ENCODE measurements at places on chromosomes 16 and 17.

GRCh38 chr17:17826342-17826713, 10.5 kb downstream of the SREBF1 start:
- DNase-seq = no peak

GRCh38 chr17:59299400-59300092, 31.9 kb upstream of the YPEL2 start:
- DNase-seq = no peak

- DNase-seq = no peak
Measured at GRCh38 chr17:31236137-31236536, 60.9 kb downstream of the OMG start.

GRCh38 chr17:82330322-82331239, 3.0 kb downstream of the SECTM1 start:
- DNase-seq = no peak

- no peak for DNase-seq
Measured at GRCh38 chr17:7476951-7477350, 2.5 kb downstream of the ZBTB4 start.

DNA sequence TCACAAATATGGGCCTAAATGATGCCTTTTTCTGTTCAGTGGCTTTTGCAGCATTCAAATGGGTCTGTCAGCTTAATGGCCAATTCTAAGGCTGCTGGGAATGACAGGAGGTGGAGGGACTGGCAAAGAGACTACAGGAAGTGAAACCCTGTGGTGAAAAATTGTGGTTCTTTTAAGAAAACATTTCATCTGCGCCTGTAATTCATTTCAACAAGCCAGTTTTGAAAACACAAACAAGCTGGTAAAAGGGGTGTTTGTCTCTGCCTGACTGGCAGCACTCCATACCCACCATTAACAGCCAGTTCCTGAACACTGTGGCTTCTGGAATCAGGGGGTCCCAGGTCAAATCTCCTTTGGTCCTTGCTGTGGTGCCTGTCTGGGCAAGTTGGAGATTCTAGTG, 3.6 kb upstream of the KDM8 start:
- DNase-seq = no peak

DNA sequence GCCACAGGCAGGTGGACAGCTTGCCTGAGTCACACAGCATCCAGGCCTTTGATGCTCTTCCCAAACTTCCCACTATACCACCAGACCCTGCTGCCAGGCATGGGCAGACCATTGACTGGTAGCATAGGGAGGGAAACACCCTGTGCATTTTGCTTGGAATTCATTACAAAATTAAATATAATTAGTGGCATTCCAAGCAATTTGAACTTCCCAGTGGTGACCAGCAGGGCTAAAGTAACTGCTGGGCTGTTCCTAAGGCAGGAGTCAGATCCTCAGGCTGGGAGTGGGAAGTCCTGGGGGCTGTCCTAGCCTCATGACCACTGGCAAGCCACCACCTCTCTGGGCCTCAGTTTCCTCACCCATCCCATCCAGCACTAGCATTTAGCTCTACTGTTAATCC, 3.8 kb downstream of the PRR15L start:
- no peak for DNase-seq

DNA sequence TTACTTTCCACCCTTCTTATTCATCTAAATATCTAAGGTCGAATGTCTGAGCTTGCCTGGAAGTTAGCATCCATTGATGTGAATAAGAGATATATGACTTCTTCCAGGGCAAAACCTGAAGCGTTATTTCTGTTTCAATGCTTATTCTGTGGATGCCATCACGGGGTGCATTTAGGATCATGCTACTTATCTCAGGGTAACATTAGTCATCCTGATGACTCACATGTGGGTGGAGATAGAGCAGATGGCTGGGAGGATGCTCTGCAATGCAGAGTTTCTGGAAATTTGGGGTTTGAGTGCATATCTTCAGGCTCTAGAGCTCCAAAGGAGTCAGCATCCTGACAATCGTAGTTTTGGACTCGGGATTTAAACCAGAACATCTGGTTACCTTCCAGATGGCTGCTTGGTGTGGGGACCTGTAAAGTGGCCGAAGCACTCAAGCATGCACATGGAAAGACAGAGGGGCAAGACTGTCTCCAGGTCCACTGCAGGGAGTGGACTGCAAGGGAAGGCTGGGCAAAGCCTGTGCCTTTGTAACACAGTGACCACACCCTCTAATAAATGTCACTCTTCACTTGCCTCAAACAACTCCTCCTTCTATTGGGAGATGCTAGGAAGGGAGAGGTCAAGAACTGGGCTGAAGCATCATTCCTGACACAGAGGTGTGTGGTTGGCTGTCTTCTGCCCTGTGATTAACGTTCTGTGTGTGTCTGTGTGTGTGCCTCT, 175.2 kb upstream of the SALL1 start:
- no peak for DNase-seq

- no peak for DNase-seq
Measured at GRCh38 chr16:85420501-85421337, 192.4 kb upstream of the GSE1 start.

Data from coronary artery (tissue), 2 donors.